ENCODE measurements at places on chromosomes 11 and 22.

- DNase-seq = no peak
Observed at GRCh38 chr11:75346912-75347647, 4.4 kb downstream of the ARRB1 start.

- DNase-seq = no peak
Observed at GRCh38 chr11:638631-639331, 1.7 kb downstream of the DRD4 start.

DNA sequence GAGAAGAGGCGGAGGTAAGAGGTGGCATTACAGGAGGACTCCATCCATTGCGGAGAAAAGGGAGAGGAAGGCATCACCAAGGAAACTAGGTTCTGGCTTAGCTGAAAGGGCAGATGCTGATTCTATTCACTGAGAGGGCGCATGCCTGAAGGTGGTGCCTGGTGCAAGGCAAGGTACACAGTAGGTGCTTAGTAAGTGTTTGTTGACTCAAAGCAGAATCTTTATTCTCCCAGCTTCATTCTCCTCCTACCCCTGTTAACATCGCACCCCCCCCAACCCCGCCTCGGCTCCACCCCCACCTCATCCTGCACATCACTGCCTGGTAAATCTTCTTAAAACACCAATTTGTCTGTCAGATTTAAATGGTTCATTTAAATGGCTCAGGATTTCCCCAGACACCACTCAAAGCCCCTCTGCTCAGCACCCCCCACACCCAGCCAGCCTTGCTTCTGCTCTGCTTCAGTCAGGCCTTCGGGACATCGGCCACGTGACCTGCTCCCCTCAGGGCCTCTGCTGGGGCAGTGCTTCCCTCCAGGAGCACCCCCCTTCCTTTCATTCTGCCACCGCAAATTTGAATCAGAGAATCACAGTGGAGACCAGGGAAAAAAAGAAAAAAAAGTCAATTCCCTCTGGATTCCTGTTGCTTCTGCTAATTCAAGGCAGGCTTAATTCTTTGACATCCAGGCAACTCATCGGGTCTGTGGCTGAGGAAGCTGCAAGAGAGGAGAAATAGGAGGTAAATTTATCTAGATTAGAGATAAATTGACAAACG is 17.8 kb upstream of the RCN1 start:
- no peak for DNase-seq

DNA sequence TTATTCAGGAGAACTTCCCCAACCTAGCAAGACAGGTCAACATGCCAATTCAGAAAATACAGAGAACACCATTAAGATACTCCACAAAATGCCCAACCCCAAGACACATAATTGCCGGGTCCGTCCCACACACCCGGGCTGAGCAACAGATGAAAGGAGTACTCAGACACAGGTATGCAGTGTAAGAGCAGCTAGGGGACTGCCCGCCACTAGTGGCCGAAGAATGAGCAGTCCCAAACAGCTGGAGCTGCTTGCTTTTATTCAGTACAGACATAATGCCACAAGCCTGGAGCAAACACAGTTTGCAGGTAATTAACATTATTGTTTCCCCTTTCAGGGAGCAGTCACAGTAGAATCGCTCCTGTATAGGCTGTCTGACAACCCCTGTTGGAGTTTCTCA is 364.6 kb downstream of the LUZP2 start:
- no peak for DNase-seq

- no peak for DNase-seq
Observed at GRCh38 chr11:74004046-74004695, 4.7 kb downstream of the UCP3 start.

DNA sequence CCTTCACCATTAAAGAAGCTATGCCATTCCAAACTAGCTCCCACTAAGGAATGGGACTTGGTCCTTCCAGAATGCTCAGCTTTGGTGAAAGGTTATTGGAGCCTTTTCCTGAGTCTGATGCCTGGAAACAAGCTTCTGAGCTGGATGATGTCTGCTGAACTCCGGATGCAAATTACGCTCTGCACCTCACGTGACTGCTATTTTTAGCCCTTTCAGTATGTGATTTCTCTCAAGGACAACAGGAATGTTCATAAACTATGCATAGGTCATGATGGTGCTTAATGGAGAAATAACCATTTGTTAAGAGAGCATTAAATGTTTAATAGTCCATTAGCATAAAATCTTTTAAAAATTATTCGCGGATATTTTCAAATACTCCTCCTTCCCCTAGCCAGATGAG is 631.4 kb upstream of the KIRREL3 start:
- DNase-seq = no peak

GRCh38 chr22:42222140-42222539 is 48.3 kb downstream of the TCF20 start:
- DNase-seq = no peak

DNA sequence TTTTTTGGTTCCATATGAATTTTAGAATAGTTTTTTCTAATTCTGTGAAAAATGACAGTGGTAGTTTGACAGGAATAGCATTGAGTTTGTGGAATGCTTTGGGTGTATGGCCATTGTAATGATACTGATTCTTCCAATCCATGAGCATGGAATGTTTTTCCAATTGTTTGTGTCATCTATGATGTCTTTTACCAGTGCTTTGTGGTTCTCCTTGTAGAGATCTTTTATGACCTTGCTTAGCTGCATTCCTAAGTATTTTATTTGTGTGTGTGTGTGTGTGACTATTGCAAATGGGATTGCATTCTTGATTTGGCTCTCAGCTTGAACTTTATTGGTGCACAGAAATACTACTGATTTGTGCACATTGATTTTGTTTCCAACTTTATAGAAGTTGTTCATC is 3.0 kb upstream of the CSF2RB start:
- DNase-seq = no peak
